Suppressor macrophage treated with lipopolysaccharide for 4 hours (primary cell): ENCODE measurements at places on chromosomes 6 and 20.
A peak's percentile ranks its signal among the peaks of the same experiment; 100 is the strongest.

GRCh38 chr20:47008842-47009518 is 114.3 kb downstream of the EYA2 start:
- no peak for DNase-seq

DNA sequence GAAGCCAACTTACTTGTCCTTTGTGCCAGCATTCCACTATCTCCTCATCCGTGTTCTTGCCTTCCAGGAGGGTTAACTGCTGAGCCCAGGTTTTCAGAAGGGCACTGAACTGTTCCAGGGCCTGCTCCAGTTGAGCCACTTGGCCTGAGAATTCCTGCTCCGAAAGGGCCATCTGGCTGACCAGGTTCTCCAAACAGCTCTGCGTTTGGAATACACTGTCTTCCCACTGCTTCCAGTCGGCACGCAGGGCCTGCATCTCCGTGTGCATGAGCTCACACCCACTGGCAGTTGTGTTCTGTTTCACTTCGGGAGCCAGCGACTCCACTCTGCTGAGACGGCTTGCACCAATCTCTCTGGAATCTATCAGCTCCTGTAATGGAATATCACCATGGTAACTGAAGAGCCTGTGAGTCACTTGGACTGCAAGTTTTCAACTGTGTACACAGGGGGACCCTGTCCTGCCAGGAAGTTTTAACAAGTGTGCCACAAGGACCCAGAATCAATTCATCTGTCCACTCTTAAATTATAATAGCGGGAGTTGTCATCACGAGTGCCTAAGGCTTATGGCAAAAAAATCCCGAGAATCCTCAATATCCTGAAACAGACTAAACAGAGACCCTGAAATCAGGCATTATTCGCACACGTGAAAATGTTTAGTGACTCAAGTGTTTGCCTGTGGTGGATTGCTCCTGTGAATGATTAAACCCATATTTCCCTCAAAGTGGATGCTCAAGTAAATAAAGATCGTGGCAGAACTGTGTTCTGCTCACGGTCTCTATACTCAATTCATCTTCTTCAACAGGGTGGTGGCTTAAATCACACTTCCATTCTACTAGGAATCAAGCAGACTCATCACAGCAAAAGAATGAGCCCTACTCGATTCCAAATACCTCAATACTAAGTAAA is 255.9 kb downstream of the SYNE1 start:
- no peak for DNase-seq

DNA sequence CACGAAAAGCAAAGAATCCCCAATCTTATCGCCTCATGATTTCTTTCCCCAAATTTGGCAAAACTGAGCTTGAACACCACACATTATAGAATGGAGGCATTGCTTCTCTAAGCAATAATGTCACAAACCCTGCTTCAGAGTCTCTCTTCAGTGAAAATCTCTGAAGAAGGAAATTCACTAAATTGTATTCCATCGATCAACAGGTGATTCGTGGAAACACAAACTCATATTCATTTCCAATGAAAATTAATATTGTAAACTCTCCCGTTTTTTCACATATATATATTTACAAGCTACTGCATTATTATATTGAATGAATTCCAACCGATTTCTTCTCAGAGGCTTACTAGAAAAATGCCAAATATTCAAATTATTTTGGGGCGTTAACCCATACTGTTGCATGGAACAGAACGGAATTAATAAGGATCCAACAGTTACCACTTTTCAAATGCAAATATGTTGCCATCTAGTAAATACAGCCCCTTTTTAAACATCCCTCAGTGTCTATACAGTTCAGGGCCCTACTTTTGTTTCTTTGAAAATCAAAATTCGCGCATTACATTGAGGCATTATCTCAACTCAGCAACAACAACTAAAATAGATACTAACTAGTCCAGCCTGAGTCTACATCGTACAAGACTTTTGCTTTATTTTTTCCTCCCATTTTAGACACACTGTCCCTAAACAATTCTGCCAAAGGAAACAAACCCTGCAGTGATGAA is 1.3 kb downstream of the KIF13A start:
- DNase-seq = no peak

GRCh38 chr20:17679941-17680835 is 1.9 kb downstream of the RRBP1 start:
- peak; percentile 90 for DNase-seq

- DNase-seq = no peak
These were observed 99.4 kb downstream of the EYA4 start for GRCh38 chr6:133340557-133340956.

DNA sequence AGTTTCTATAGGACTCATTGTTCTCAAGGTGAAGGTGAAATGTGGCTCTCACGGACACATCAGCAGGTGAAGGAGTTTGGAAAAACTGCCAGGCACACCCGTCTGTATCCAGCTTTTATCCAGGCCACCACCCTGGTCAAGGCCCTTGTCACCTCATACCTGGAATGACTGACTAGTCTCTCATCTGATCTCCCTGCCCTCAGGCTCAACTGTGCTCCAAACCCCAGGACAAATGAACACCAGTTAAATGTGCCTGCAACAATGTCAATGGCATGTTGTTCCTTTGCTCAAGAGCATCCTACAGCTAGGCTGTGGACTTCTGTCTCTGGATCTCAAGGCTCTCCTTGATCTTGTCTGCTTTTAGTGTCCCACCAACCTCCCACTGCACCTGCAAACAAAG is 47.6 kb upstream of the DSP start:
- DNase-seq = no peak

DNA sequence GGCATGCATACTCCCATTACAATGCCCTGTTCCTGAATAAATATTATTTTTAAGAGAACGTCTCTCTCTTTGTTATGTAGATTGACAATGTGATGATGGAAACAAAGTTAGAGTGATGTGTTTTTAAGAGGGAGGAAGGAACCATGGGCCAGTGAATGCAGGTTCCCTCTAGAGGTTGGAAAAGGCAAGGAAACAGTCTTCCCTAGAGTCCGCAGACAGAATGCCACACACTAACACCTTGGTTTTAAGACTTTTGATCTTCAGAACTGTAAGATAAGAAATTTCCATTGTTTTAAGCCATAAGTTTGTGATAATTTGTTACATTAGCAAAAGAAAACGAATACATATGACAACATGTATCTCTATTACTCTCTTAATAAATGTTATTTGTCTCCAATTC is 4.7 kb upstream of the CENPW start:
- no peak for DNase-seq

DNA sequence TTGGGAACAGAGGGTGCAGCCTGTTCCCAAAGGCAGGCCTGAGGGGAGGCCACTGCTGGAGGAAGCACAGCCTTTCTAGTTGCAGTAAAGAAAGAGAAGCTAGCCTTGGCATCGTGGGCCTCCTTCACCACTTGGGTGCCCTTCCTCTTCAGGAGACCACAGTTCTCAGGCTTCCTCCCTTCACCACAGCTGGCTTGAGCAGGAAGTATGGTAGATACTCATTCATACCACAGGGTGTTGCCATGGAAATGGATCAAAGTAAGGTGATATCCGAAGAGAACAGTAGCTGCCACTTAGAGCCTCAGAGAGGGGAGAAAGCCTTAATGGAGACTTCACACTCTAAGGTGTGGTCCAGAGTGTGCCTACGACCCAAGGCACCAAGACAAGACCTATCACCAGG is 120.4 kb upstream of the RIPOR2 start:
- DNase-seq = peak; percentile 45
